Fibroblast of the aortic adventitia (primary cell): ENCODE measurements at places on chromosomes 6 and 20.

GRCh38 chr6:140208286-140208685 is 833.8 kb upstream of the CITED2 start:
- no peak for DNase-seq

DNA sequence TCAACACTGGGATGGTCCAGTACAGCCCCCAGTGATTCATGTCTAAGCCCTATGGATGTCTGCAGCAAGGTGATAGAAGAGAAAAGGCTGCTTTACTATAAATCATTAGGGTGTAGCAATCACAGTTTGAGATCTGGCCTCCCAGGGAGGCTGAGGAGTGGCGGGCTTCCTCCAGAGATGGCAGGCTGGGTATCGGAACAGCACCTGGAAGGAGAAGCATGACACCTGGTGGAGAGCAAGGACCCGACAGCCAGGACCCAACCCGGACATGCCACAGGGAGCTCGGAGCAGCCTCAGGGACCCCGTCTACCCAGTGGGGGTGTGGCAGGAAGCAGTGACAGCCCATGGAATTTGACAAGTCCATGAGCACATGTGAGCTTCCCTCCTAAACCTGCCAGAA is 114.8 kb upstream of the CD93 start:
- no peak for DNase-seq

- no peak for DNase-seq
Measured at GRCh38 chr20:25044660-25045342, 13.1 kb downstream of the ACSS1 start.

GRCh38 chr20:54122189-54122588 is 51.6 kb downstream of the CYP24A1 start:
- peak; percentile 47 for DNase-seq

GRCh38 chr20:18989736-18990474 is 176.3 kb downstream of the SCP2D1 start:
- DNase-seq: no peak

DNA sequence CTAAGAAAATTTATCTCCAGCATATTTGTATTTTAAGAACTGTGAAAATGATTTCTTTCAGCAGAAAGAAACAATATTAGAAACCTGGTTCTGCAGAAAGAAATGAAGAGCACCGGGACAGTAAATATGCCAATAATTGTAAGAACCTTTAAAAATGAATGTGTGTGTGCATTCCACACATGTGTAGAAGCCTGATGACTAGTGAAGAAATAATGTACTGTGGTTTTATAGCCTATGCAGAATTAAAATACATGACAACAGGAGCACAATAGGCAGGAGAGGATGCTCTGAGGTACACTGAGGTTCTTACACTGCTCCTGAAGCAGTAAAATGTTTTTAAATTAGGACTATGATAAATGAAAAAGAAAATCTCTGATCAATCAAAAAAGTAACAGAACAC is 48.9 kb downstream of the SNX14 start:
- no peak for DNase-seq

- peak; percentile 80 for DNase-seq
Measured at GRCh38 chr6:43809417-43810305, 39.6 kb downstream of the VEGFA start.
